CD4-positive, alpha-beta T cell treated with Interleukin-4 for 1 hour (primary cell): ENCODE measurements at places on chromosomes 2 and 18.
A peak's percentile ranks its signal among the peaks of the same experiment; 100 is the strongest.

DNA sequence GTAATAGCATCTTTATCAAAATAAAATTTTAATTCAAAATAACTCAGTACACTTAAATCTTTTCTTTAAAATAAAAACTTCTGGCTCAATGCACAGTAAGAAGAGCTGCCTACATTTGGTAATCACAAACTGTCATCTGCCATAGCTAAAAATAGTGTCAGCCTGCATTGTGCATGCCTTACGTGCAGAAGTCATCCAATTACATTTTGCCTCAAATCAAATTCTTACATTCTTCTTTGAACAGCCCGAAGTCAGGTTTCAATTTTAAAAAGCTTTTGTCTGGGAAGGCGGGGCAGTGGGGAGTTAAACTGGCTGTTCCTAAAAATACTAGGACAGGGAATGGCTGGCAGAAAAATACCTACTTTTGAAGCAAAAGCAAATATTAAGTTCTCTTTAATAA, 51.1 kb downstream of the RTN4 start:
- no peak for DNase-seq

GRCh38 chr18:34995746-34996145, 45.5 kb upstream of the MAPRE2 start:
- no peak for DNase-seq

DNA sequence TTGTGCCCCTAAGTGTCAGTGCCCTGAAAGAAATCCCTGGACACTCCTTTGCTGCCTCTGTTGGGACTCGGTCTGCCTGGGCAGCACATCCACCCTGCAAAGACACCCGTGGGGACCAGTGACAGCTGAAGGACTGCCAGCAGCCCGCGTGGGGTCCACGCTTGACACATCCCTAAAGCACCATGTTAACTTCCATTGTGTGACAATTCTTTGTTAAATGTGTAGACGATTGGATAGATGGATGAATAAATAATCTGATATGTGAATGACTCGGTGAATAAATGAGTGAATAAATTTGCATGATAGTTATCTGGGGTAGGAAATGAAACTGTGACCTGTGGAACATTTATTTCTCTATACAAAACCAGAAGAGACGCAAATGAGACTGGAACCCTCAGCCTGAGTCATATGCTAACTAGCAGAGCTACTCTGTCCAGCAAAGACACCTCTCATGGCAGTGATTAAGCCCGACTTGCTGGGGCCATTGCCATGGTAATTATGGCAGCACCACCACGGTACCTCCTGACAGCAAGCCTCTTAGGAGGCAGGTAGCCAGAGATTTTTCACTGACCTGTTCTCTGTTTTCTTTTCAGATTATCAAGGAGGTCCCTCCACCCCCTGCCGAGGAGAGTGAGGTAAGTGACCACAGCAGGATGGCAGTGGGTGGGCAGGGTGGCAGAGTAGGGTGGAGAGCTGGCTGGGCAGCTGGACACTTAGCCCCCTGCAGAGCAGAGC, 156.8 kb downstream of the ANTXR1 start:
- no peak for DNase-seq

DNA sequence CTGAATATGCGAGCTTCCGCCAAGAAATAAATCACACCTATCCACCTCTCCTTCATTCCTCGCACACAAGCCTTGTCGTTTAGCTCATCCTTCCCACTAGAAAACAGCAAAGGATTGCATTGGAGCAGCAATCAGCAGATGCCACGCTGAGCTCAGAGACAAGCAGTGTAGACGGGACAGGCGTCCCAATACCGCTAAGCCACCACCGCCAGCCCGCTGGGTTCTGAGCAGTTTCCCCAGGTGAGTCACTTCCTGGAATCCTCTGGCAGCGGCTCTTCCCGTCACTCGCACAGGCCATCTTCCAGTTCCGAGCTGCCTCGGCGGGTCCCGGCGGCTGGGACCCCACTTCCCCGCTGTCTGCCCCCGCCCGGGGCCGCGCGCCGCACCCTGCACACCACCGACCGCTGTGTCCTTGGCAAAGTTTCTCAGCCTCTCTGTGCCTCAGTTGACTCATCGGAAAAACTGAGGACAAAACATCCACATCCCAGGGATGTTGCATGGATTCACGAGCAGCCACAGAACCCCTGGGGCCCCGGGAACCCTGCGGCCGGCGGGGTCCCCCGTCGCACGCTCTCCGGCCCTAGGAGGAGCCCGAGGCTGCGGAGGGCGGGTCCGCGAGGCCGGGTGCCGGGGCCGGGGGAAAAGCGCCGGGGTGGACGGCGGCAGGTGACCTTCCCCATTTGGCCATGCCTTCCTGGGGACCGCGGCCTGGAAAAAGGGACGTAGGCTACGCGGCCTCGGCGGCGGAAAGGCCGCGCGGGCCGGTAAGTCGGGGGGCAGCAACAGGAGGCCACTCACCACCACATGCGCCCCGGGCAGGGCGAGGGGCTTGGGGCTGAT, 573 bp downstream of the KDSR start:
- DNase-seq, result peak; percentile 53

DNA sequence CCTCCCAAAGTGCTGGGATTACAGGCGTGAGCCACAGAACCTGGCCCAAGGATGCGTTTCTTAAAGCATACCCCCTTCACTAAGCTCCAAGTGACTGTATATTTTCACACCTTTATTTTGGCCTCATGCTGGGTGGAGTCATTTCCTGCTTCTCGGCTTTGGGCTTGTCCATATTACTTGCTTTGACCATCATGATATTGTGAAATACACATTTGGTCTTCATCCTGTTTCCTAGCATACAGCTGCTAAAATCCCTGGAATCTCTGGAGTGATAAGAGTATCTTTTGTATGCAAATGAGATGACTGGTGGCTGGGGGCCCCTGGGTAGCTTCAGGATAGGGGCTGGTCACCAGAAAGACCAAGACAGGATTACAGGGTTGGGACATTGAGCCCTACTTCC, 17.6 kb upstream of the COLEC12 start:
- DNase-seq, result no peak
